Neural crest cell (in vitro differentiated cells): ENCODE measurements at places on chromosomes 2 and 18. TPM values are rescaled to one million over a fixed set of nuclear protein-coding genes. Genes with fewer than 3 reads are reported as not detected.

TIA1 gene
- total RNA-seq, result 273 and 287 TPM in 2 replicates

SPP2 gene
- total RNA-seq, result not detected in 2 replicates

MAB21L4 gene
- not detected in 2 replicates for total RNA-seq

DNA sequence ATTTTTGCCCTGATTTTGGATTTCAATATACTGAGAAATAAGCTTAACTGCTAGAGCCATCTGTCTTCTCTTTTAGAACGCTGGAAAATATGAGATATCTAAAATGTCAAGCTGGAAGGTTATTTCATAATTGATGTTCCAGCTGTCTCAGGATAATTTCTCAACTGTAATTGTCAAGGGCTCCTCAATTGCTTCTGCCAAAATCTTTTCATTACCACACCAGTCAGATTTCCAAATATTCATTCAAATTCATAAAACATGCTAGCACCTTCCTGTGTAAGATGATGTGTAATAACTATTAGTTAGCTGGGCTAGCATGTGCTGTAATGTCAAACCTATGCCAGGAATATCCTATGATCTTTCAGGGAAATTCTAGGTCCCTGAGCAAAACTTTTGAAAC, 88.1 kb downstream of the TNFRSF11A start:
- H3K27ac ChIP-seq, result no peak overlapping the region
- no peak for DNase-seq
- no peak overlapping the region for H3K4me3 ChIP-seq
- H3K27me3 ChIP-seq, result peaks cover 3% of the 10 kb centered on the region
- no peaks in the 10 kb centered on the region for H3K36me3 ChIP-seq
